ENCODE measurements at places on chromosomes 5 and 9.
A peak's percentile ranks its signal among the peaks of the same experiment; 100 is the strongest.

DNA sequence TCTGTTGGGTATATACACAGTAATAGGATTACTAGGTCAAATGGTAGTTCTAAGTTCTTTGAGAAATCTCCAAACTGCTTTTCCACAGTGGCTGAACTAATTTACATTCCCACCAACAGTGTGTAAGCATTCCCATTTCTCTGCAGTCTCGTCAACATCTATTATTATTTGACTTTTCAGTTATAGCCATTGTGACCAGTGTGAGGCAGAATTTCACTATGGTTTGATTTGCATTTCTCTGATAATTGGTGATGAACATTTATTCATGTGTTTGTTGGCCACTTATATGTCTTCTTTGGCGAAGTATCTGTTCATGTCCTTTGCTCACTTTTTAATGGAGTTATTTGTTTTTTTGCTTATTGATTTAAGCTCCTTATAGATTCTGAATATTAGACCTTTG, 596.2 kb upstream of the DAB2 start:
- no peak for DNase-seq

GRCh38 chr9:121939643-121940042, 153.5 kb downstream of the TTLL11 start:
- DNase-seq: no peak

DNA sequence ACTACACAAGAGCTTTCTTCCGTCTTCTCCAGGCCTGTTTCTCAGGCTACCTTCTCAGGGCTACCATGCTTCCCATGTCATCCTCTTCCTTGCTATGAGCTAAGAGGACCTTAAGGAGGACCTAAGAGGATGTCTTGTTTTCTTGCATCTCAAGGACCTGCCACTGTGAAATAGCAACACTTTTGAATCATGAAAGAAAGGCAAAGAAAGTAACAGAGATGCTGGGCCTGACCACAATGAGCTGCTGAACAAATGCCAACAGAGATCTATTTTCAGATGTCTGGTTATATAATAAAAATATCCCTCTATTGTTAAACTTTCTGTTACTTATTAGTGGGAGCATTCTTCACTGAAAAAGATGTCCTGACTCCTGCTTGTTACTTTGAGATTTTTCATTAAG, 36.7 kb upstream of the ANXA1 start:
- no peak for DNase-seq

- no peak for DNase-seq
These were observed 12.7 kb upstream of the ZCCHC7 start for GRCh38 chr9:37107701-37108100.

DNA sequence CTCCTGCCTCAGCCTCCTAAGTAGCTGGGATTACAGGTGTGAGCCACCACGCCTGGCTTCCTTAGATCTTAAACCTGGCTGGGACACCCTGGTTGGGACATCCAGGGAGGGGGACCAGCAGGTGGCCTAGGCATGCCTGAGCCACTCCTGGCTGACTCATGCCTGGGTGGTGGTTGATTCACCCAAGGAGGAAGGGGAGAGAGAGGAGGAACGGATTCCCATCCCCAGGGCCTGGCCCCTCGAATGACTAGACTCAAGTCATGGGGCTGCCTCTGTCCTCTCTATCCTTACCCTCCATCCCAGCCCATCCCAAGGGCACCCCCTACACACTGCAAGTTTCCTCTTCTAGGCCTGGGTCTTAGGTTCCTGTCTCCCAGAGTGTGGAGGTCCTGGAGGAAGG, 12.7 kb downstream of the EEIG1 start:
- no peak for DNase-seq

- no peak for DNase-seq
These were observed 148.9 kb downstream of the RXRA start for GRCh38 chr9:134475011-134475790.

DNA sequence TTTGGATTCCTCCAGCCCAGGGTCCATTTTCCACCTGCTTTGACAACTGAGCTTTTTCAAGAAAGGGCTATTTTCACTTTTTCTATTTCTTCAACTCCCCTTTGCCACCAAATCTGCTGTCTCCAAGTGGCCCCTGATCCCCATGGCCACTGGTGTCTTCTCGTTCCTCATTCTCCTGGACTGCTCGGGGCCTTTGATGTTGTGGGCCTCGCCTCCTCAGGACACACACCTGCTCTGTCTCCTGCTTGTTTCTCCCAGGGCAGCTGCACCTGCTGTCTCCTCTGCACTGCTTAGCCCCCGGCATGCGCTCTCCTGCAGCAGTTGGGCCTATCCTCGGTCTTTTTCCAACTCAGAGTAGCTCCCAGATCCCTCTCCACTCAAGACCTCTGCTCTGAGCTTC, 16.3 kb upstream of the NANS start:
- DNase-seq: no peak

- no peak for DNase-seq
These were observed 774 bp upstream of the ADAMTS16 start for GRCh38 chr5:5139336-5139776.

- no peak for DNase-seq
These were observed 153.4 kb upstream of the TLX3 start for GRCh38 chr5:171155621-171156020.

DNA sequence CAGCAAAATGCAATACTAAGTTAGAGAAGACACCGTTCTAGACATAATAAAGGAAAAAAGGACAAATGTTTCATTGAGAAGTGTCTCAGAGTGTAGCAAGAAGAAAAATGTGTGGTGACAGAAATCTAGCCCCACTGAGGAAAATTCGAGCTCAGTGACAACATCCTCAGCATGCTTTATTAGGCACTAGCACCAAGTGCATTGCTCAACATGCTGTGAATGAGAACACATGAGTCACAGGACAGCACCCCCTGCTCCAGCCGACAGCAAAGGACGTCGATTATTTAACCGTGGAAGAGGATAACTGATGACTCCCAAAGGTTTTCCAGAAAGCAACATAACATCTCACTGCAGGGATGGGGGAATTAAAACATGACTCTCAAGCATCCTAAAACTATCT, 182.7 kb downstream of the GNAQ start:
- DNase-seq: no peak

DNA sequence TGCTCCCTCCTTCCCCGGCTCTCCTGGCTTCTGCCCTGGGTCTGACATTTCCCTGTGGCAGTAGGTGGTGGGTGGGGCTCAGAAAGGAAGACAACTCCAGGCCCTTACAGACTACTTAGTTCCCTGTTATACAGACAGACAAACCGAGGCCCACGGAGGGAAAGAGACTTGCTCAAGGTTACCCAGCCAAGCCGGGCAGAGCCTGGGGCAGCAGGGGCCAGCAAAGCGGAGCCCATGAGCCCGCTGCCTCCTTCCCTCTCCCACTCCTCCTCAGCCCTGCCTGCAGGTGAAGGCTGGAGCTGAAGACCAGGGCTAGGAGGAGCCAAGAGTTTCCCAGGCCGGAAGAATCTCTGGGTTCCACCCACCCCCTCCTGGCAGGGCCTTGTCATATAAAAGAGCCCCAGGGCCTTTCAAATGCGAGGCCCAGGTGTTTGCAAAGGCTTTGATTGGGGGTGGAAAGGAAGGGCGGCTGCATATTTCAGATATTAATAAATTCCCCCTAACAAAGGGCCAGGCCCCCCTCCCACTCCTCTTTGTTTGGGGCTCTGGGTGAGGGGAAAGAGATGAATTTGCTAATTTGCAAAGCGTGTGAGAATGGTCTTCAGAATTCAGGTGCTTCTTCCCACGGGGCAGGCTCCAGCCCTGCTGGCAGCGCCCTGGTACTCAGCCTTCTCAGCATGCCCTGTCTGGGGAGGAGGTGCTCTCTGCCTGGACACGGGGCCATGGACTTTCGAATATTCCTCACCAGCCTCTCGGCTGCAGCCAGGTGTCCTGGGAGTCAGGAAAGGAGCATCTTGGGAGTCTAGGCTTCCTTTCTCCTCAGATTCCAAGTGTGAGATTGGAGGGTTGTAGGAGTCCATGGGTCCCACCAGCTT, 21.5 kb downstream of the SLC6A7 start:
- no peak for DNase-seq

DNA sequence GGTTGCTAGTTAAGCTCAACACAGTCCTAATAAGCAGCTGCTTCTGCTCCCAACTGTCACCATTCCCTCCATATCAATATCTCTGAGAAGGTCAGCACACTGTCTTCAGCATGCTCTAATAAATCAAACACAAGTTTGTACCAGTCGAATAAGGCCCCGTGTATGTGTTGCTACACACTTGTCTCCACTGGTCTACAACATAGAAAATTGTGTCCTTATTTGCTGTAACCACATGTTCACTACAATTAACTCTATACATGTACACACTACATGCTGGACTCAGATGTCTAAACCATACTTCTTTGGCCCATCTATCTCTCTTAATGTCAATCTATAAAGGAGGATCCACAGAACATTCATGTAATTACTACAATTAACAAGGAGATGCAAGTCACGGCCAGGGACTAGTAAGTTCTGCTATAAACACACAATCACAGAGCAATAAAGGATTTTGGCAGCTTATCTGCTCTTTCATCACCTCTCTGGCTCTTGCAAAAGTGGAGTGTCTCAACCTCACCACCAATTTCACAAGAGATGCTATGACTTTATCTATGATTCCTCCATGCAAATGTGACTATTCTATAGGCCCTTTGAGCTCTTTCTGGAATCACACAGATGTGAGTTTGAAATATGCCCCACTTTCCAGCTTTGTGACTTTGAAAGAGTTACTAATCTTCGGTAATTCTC, 143.9 kb downstream of the SEMA5A start:
- no peak for DNase-seq

DNA sequence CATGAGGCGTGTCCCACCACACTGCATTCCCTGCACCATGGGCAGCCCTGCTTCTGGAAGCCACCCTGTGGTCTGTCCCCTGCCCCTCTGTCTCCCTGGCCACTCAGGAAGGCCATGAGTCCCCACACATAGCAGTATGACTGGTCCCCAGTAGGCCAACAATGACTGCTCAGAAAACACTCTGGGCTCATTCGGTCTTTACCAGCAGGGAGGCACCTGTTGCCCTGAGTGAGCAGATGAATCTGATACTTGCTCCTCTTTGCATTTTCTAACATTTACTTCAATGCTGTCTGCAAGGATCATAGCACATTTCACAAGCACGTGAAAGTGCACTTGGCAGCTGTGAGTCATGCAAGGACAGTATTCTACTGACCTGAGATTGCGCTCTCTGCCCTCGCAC, 365.4 kb upstream of the IRX1 start:
- no peak for DNase-seq

GRCh38 chr9:28212979-28213378, 639.7 kb upstream of the C9orf72 start:
- no peak for DNase-seq

GRCh38 chr5:62343428-62343827, 37.4 kb downstream of the KIF2A start:
- no peak for DNase-seq

DNA sequence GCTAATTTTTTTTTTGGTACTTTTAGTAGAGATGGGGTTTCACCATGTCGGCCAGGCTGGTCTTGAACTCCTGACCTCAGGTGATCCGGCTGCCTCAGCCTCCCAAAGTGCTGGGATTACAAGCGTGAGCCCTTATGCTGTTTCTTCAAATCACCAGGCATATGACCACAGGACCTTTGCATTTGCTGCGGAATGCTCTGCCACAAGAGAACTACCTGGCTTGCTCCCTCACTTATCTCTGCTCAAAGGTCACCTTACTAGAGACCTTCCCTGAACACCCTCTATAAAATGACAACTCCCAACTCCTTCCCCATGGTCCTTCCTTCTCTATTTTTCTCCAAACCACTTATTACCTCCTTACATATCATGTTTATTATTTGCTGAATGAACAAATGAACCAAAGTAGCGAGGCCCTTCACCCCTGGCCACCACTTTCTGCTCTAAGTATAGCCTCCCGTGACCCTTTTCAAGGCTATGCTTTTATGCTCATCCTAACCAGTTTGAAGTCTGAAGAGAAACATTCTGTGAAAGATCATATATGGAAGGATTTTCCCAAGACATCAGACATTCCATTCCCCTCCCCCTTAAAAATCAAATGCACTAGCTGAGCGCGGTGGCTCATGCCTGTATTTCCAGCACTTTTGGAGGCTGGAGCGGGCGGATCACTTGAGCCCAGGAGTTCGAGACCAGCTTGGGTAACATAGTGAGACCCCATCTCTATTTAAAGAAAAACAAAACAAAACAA, 1.3 kb downstream of the ZER1 start:
- no peak for DNase-seq

DNA sequence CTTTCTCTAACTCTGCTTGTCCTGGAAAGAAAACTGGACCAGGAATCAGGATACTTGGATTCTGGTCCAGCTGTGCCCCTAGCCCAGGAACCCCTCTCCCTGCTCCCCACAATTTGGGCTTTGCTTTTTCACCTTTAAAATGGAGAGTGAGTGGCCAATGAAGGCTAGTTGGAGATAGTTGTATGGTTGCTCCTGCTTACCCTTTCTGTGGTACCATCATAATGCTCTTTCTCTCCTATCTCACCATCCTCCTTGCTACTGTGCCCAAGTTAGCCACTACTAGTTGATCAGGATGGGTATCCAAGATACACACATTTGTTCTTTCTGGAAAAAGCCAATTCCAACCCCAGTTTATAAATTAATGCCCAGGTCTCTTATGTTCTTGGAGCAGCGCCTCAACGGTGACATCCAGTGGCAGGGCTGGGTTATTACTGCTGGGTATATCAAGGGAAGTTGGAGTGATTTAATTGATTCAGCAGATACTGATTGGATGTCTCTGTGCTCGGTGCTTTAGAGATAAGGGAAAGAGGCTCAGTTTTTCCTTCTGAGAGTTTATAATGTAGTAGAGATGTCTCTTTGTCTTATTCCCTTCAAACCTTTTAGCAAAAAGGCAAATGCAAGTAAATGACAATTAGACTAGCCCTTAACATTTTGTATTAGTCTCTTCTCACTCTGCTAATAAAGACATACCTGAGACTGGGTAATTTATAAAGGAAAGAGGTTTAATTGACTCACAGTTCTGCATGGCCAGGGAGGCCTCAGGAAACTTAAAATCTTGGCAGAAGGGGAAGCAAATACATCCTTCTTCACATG, 38.5 kb downstream of the FAXDC2 start:
- peak; percentile 33 for DNase-seq

- DNase-seq: no peak
These were observed 411.5 kb downstream of the RASEF start for GRCh38 chr9:82651474-82651873.

DNA sequence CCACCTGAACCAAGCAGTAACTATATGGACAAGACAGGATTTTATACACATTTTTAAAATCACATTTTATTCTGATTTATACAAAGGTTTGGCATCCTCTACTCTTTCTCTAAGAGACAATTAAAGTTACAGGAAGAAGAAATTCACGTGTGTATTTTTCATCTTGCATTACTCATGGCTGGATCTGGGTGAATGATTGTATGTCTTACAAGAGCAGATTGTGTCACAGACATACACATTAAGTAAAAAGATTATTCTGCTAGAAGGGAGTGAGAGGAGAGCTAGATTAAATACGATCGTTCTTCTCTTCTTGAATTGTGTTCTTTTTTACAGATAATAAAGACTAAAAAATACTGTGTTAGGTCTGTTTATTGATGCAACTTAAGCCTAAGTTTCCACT, 20.8 kb upstream of the CEP120 start:
- no peak for DNase-seq

GRCh38 chr5:42216904-42217303, 206.3 kb upstream of the GHR start:
- DNase-seq: no peak
